ENCODE measurements at places on chromosomes 5 and 9.

- DNase-seq = no peak
These were observed 32.3 kb upstream of the NEURL1B start for GRCh38 chr5:172608773-172609172.

GRCh38 chr5:39151745-39152144 is 67.6 kb downstream of the FYB1 start:
- DNase-seq = no peak

- DNase-seq = no peak
These were observed 55.5 kb downstream of the ZFAND5 start for GRCh38 chr9:72309364-72310133.

DNA sequence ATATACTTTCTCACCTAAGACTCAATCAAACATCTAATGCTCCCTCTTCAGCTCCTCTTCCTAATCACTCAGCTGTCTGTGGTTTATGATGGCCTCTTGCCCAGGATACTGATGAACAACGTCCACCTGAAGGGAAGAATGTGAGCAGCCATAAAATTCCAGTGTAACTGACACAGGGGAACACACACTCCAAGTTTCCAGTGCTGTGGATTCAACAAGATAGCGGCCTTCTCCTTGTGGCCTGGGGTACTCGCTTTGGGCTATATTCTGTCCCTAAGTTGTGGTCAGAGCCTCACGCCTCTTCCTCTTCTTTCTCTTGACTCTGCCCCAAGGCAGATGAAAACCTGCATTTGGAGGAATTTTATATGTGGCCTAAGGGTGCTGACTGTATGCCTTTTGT is 11.7 kb downstream of the B4GALT1 start:
- no peak for DNase-seq

- DNase-seq = no peak
These were observed 438.0 kb upstream of the MPDZ start for GRCh38 chr9:13717322-13718054.

- no peak for DNase-seq
These were observed 9.4 kb downstream of the SLC38A9 start for GRCh38 chr5:55702598-55703345.

DNA sequence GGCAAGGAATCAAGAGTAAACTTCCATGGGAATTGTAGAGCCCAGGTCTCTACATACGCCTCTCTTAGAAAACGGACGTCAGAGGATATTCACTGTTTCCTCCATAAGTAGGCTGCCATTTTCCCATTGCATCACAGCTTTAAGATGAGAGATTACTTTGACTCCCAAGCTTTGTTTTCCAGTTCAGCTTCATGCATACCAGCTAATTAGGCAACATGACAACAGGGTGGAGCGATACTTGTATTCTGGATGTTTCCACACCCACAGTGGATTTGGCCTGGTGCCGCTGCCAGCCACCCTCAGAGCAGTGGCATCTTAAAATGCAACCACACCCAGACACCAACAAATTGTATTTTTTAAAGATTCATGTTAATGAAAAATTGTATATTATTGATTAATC is 20.9 kb upstream of the SPINK5 start:
- DNase-seq = no peak

- DNase-seq = no peak
These were observed 19.3 kb downstream of the CDKN2A start for GRCh38 chr9:21974722-21975409.

DNA sequence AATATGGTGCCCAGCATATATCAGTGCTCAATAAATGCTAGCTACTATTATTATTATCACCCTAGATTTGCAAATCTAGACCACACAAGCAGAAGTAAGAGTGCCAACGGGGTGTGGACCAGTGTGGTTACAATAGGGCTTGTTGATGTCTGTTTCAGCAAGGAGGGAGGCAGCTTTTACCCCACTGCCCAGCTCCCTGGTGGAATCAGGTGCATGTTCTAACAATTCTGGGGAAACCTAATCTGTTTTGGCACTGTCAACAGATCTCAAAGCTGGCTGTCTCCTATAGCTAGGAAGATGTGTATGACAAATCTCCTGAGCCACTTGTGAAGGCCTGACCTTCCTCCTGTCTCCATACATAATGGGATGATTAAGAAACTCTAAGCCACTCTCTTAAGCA is 5.7 kb downstream of the TGFBI start:
- no peak for DNase-seq

DNA sequence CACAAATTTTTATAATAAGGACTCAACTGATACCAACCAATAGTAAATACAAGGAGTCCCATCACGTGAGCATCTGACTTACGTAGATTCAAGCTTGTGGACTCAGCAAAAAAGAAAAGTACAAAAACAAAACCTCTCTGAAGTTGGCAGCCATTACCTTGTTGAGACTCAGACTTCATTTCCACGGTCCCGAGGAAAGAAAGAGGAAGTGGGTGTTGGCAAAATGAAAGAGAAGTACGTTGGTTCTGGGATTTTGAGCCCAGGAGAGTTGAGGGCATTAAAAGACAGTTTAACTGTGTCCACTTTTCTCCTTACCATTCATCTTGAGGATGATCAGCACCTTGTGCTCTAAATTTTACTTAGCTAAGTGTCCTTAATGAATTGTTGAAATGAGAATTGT is 26.7 kb downstream of the NCBP1 start:
- DNase-seq = no peak

Measured in NT2/D1 (cell line).